Activated T-cell treated with anti-CD3 and anti-CD28 coated beads for 1 hour (primary cell): ENCODE measurements at places on chromosomes 3 and 15.
A peak's percentile ranks its signal among the peaks of the same experiment; 100 is the strongest.

GRCh38 chr15:101013201-101013550 lies 94.0 kb downstream of the LRRK1 start:
- no peak for DNase-seq

GRCh38 chr3:134693804-134694203 lies 43.0 kb upstream of the KY start:
- no peak for DNase-seq

DNA sequence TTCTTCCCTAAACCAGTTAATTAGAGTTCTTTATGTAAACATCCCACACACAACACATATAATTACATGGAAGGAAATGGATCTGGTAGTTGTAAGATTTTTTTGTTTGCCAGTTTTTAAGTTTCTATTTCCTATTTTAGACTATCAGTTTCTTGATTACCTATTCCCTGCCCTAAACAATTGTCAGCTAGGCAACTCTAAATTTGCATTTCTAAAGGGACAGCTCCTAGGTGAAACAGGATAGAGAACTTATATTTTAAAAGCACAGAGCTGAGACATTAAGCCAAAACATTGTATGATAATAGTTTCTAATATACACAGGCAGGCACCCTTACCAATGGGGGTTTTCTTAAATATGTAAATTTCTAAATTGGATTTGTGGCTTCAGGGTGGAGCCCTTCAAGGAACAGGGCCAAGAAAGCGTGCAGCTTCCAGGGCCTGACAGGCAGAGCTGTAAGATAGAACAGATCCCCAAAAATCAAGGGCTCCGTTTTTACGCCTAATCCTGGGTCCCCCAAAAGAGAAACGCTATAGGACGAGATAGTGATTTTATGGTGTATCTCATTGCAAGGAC lies 8.9 kb downstream of the LEKR1 start:
- no peak for DNase-seq

GRCh38 chr3:73509816-73510215 lies 114.9 kb downstream of the PDZRN3 start:
- no peak for DNase-seq

DNA sequence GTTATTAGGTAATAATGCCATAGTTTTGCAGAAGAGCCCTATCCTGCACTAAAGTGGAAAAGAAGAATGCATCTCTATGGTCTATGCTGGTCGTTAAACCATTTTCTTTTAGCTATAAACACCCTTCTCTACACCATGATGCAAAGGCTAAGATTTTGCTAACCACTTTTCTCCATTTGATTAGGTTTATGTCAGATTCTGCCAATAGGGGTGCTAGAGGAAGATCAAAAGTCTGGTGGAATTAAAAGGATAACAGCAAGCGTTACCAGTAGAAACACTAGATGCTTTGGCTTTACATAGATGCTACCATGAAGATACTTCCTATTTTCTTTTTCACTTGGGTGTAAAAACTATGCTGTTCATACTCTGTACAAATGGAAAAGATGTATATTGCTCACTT lies 669.8 kb upstream of the ARPP21 start:
- no peak for DNase-seq

- DNase-seq = no peak
Measured at GRCh38 chr3:42533161-42533897, 30.9 kb downstream of the VIPR1 start.

DNA sequence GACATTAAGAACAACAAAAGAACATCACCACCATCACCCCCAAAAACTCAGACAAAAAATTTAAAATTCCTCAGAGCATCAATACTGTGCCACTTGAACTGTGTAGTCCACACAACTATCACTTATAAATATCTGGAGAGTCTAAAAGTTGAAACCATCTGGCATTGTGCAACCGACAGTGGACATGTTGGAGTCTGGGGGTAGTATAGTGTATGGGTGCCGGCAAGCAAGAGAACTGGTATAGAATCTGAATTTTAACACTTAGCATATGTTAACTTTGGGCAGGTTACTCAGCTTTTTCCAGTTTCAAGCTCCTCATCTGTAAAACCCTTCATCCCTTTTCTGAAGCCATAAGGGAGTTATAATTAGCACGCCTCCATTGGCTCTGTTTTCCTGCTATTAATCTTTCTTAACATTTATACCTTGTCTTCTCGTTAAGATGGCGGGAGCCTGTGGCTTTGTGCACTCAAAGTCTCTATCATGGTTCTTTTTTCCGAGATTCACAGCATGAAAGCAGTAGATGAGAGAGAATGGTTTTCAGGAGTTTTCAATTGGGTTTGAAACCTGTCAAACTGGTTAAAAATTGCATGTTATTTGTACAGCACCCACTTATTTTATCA lies 255.7 kb upstream of the TBL1XR1 start:
- no peak for DNase-seq

DNA sequence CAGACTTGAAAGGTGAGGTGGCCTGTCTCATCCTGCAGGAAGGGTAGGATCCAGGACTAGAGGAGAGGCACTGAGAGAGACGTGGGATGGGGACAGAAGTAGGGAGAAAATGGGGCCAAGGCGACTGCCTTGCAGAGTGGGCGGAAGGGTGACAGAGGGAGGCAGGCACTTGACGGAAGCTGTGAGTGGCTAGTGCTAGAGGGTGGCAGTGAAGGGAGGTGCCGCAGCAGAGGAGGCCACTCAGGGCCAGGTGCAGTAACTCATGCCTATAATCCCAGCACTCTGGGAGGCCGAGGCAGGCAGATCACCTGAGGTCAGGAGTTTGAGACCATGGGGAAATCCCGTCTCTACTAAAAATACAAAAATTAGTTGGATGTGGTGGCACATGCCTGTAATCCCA lies 7.3 kb downstream of the CCDC33 start:
- no peak for DNase-seq

DNA sequence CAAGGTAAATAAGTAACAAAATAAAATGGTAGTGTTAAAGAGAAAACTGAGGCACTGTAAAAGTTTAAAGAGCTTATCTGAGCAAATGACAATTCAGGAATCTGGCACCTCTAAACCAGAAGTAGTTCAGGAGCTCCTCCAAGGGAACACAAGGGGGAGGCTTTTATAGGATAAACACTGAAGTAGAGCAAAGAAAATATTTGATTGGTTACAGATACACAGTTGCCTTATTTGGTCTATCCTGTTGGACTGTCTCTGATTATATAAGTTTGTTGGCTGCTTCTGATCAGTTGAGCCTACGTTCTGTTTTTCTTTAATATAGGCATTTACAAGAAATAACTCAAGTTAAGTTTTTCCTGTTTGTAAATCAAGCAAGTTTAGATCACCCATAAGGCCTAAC lies 146.9 kb downstream of the ERC2 start:
- DNase-seq = no peak

DNA sequence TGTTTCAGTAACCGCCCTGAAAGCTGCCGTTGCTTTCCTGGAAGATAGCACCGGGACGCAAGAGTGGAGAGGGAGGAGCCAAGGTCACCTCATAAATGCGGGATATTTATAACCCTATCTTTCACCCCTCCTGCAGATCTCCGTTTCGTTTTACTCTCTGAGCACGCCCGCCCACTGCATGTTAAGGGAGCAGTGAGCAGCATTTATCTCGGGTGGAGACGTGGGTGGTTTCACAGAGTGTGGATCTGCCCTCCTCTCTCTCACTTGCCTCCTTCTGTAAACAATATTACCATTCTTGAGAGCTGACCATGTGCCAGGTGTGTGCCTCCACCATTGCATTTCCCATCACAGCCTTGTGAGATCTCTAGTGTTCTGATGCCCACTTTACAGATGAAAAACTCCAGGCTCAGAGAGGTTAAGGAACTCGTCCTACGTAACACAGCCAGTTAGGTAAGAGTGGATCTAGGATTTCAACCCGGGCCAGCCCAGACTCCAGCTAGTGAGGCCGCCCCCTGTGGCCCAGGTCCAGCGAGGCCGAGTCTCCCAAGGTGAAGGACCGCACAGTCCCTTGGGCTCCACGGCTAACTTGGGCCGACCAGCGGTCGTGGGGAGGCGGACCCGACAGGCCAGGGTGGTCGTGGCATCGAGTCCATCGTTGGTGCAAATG lies 16.9 kb upstream of the SEMA4B start:
- no peak for DNase-seq

- DNase-seq = no peak
Measured at GRCh38 chr3:70392227-70392626, 79.8 kb upstream of the MDFIC2 start.

DNA sequence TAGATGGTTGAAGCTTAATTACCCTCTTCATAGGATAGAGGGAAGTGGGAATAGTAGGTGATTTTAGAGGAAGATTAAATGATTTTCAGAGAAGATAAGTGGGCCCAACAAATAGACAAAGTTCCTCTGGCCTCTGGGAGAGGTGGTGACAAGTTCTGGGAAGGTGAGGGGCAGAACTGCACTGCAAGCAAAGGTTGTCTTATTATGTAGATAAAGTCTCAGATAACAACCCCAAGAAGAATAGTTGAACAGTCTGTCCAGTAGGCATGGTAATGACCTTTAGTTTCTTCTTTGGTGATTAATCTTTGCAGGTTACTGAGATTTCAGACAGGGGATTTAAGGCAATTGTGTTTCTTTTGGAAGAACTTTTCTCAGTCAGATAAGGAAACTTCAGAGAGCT lies 439.1 kb downstream of the ROBO2 start:
- DNase-seq = no peak

DNA sequence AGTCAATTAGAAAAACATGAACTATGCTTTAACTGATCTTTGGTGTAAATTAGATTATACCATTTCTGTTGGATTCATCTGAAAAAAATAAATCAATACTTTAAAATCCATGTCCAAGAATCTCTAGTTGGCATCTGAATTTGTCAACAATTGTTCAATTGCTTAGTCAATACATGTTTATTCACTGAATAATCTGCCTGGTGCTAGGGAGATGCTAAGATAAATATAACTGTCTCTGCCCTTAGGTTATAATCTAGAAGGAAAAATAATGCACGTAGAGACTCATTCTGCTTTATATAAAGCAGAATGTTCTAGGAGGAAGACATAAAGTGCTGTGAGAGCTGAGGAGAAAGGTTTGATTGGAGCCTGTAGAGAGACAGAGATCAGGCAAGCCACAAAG lies 537.2 kb upstream of the IL12A start:
- DNase-seq = no peak

DNA sequence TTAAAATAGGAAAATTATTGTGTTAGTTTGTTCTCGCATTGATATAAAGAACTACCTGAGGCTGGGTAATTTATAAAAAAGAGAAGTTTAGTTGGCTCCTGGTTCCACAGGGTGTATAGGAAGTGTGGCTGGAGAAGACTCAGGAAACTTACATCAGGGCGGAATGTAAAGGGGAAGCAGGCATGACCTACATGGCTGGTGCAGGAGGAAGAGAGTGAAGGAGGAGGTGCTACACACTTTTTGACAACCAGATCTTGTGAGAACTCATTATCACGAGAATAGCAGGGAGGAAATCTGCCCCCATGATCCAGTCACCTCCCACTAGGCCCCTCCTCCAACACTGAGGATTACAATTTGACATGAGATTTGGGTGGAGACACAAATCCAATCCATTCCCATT lies 490.7 kb downstream of the RBMS3 start:
- no peak for DNase-seq

- DNase-seq = no peak
Measured at GRCh38 chr3:128933922-128934253, 54.5 kb downstream of the ACAD9 start.

DNA sequence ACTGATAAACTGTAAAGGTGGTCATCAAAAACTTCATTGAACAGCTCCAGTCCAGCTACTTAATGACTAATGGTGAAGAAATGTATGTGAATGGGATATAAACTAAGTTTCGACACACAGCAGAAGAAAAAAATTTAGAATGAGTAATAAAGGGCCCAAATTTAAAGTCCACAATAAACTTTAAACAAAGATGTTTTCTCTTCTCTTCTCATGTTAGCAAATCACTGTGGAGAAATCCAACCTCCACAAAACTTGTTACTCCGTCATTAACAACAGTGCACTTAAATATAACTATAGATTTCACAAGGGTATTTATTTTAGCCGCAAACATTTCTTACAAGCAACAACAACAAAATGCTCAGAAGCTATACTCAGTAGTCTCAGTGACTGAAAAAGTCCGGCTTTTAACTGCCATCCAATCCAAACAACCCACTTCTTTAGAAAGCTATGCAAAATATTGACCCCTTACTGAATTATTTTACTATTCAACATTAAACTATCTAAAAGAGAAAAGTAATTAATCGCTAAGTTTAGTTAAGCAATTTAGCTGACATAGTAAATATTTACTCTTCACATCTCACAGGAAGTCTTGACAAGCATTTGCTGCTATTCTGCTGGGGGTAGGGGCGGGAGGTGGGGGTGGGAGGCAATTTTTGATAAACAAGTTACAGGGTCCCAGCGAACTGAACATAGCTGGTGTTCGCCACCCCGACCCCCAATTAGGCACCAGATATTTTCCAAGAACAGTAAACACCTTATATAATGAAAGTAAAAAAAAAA lies 2.4 kb downstream of the IGF2BP2 start:
- no peak for DNase-seq

DNA sequence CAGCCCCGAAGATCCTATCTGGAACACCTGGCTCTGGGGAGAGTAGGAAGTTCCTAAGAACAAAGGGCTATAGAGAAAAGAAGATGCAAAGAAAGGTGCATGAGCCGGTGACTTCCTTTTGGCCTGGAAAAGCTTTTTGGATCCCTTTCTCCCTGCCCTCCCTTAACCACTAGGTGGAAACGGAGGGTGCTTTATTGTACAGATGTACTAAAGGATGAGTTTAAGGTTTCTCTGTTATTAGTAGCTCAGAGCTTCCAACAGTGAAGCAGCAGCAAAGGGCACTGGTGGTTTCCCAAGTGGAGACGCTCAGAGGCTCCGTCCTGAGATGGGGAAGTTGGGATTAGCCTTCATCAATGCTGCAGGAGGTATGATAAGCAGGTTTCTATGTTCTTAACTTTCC lies 5.9 kb upstream of the ADGRG7 start:
- DNase-seq = no peak

DNA sequence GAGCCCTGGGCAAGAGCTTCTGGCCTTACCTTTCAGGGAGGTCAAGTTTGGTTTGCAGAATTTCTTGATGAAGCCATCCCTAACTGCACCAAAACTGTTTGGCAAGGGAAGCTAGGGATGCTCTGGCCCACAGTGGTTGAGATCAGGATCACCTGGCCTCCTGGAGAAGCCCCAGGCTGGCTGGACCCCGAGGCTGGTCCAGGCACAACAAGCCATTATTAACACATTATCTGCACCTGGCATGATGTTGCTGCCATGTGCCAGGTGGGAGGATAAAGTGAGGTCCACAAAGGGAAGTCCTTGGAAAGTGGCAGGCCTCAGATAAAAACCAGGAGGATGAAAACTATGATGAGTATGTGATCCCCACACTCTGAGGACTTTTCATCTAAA lies 35.9 kb upstream of the DUSP7 start:
- DNase-seq = no peak

- DNase-seq = no peak
Measured at GRCh38 chr3:73550032-73550431, 74.7 kb downstream of the PDZRN3 start.

- DNase-seq = no peak
Measured at GRCh38 chr15:44550256-44550655, 13.3 kb downstream of the EIF3J start.

DNA sequence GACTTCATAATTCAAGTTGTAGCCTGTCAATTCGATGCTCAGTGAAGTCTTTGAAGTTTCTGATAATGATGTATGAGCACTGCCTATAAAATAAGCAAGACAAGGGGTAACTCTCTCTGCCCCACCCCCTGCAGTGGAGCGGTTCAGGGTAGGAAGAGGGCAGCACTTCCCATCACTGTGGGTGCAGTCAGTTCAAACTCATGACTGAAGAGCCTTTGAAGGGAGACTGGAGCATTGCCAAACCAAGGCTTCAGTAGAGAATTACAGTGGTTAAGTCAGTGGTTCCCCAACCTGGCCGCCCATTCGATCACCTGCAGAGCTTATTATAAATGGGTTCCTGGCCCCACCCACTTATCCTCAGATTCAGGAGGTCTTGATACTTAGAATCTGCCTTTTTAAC lies 190.6 kb downstream of the SHQ1 start:
- peak; percentile 26 for DNase-seq
